Activated CD4-positive, CD25-positive, alpha-beta regulatory T cell treated with anti-CD3 and anti-CD28 coated beads, Interleukin-2, amount 50 U/mL, for 24 hours (primary cell): ENCODE measurements at places on chromosomes 4 and X.

GRCh38 chr4:182142176-182143085, 100.8 kb upstream of the TENM3 start:
- ATAC-seq: no peak

- ATAC-seq: no peak
These were observed 137.6 kb downstream of the EGF start for GRCh38 chr4:110049951-110050925.

DNA sequence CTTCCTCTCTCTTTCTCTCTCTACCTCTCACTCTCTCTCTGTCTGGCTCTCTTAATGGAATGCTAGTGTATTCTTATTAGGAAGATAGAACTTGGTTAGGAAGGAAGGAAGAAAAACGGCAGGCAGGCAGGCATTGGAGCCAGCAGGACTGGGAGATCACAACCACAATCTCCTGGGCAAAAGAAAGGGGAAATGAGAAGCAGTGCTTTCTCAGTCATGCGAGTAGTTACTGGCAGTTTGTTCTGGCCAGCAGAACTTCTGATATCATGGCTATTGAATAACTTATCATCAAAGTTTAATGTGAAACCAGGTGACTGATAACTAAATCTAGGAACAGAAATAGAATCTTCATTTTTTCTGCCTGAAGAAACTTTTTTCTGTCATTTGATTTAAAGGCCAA, 60.9 kb upstream of the PAGE1 start:
- ATAC-seq: no peak

DNA sequence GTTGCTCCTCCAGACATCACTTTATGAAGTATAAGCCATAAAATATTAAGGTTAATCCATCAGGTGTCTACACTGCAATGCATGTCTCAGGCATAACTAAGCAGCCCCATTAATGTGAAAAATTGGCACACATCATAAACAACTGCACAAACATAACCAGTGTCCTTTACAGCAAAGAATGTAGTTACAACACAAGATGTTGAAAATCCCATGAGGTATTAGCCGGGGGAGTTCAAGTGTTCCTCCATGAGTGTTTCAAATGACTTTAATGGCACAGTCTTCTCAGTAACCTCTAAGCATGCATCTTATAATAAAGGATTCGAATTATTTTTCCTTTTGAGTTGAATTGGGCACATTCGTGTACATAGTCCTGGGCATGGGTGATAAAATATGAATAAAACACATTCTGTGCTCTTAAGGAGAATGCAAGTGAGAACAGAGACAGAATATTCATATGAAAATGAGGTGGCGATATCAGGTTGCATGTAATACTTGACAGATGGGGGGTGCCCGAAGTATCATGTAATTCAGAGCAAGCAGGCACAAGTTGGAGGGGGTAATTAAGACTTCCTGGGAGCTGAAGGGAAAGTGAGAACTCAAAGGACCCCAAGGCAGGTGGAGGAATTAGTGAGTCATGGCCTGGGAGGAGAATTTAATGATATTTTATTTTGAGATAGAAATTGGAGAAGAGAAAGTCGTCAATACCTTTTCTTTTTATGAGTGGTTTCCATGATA, 18.2 kb upstream of the VCX2 start:
- no peak for ATAC-seq

DNA sequence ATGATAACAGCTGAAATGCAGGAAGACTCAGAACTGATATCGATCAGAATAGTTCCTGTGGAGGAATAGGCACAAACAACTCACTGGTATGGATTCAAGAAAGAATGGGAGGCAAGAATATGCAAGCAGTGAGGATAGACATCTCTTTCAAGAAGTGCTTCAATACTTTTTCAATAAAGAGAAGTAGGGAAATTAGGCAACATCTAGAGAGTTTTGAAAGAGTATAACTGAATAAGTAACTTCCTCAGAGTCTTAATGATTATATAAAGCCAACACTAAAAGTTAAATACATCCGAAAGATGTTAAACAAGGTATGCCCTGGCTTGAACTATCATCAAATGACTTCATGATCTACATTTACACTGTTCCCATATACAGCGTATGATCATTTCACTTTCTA, 1443.0 kb downstream of the PCDH7 start:
- ATAC-seq: no peak

- ATAC-seq: no peak
These were observed 15.4 kb downstream of the DCHS2 start for GRCh38 chr4:154476232-154476631.

DNA sequence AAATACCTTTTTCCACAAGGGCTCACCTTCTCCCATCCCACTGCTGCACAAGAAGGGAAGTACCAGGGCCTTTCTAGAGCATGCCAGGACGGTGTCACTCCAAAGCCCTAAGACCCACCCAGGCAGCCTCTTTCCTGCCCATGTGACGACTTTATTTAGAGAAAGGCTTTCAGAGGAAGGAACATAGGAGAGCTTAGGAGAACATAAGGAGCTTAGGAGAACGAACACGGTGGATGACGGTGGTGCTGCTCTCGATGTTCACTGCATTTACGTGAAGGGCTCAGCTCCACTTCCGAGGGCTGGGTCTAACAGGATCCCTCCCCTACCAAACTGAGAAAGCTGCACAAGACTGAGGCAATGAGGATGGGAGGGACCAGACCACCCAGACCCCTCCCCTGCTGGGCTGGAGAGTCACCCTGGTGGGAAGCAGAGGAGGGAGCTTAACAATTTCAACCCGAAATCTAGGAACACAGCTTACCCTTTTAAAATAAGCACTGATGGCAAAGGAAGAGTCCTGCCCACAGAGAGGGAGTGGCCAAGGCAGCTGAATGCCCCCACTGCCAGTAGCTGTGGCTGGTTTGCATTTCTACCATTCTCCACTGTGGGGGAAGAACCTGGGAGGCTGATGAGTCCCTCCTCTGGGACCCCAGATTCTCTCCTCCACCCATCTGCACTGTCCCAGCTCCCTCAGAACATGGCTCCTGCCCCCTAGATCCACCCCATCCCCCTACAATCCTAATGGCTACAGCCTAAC, 29.8 kb downstream of the ZFYVE28 start:
- ATAC-seq: no peak
